ENCODE measurements at places on chromosomes 4 and X.
A peak's percentile ranks its signal among the peaks of the same experiment; 100 is the strongest.

DNA sequence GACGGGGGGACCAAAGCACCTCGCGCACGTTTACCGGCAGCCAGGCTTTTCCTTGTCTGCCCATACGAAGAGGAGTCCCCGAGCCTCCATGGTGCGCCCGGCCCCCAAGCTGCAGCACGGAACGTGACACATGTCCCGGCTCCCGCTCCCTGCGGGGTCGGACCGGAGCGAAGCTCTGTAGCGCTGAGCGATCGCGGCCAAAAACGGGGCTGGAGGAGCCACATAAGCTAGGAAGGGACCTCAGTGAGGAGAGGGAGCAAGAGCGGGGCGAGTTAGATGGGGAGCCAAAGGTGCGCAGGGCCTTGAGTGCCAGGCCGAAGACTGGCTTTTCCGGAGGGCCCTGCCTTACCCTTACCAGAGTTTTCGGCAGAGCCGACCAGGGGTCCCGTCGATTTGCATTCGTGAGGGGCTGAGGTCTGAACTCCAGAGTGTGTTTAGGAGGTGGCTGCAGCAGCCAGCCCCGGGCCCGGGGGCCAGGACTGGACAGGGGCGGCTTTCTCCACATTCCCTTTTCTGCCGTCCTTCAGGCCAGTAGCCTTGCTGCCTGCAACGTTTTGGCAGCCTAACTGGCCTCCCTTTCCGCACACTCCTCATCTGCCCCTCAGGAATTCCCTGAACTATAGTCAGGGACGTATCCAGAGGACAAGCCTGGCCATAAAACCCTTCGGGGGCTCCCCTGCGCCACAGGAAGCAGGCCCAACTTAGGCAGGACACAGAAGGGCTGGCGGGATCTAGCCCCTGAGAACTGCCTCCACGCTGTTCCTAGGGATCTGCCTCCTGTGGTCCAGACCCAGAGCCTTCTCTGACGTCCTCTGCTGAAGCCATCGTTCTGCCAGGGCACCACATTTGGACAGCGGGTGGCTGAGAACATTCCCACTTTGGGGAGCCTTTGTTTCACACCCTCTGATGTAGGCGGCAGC lies 689 bp downstream of the SSR4 start:
- no peak for DNase-seq

DNA sequence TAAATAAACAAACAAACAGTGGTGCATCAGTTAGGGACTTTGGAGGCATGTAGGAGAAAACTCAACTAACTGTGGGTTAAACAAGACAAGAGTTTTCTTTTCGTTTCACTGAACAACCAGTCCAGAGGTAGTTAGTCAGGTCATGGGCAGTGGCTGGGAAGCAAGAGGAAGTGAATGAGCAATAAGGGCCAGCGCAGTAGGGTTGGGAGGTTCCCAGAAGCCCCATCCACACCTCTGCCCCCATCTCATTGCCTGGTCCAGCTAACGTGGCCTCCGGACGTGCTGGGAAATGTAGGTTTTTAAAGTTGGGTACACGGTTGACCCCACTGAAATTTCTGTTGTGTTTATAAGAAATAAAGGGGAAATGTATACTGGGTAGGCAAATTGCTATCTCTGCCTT lies 8.7 kb downstream of the GLOD5 start:
- no peak for DNase-seq

GRCh38 chr4:144695721-144696120 lies 49.8 kb downstream of the HHIP start:
- DNase-seq: no peak

- DNase-seq: peak; percentile 81
Measured at GRCh38 chr4:15234856-15235126, 193.0 kb upstream of the C1QTNF7 start.

DNA sequence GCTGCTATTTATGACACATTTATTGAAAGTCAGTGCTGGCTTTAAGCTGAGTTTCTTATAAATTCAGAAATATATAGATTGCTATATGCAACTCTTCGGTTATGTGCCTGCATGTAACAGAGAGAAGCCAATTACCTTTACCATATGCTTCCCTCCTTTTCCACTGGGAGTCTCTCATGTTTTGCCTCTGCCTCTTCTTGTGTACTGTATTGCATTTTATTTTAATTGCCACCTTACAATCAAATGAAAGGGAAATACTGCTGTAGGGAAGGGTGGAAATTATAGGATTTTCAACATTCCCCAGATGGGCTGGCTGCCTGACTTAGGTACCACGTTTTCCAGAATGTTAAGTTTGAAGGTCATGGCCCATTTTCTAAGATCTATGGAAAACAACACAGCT lies 655.4 kb upstream of the SLIT2 start:
- no peak for DNase-seq

- no peak for DNase-seq
Measured at GRCh38 chr4:92101737-92102172, 202.0 kb upstream of the GRID2 start.

DNA sequence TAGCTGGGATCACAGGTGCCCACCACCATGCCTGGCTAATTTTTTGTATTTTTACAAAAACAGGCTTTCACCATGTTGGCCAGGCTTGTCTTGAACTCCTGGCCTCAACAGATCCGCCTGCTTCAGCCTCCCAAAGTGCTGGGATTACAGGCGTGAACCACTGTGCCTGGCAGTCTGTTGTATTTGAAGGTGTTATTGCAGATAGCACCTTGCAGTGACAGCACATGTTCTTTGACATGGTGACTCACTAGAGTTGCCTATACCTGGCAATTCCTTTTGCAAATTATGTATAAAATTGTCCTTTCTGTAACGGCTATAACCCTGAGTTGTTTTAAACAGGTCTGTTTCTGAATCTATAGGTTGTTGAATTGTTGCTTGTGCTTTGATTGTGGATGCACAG lies 7.9 kb downstream of the OGT start:
- DNase-seq: no peak

DNA sequence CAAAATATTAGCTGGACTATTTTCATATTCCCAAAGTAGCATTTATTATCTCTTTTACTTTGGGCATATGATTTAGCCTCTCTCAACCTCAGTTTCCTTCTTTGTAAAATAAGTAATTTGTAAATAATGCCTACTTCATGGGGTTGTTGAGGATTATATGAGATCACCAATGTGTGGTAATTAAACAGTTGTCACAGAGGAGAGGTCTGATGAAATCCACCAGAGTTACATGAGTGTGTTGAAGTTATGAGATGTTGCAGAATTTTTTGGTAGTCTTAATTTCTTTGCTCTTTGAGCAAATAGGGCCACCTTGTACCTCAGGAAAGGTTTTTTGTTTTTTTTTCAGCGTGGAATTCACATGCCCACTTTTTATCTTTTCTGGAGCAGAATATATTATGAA lies 1.4 kb downstream of the COX7B start:
- DNase-seq: no peak

DNA sequence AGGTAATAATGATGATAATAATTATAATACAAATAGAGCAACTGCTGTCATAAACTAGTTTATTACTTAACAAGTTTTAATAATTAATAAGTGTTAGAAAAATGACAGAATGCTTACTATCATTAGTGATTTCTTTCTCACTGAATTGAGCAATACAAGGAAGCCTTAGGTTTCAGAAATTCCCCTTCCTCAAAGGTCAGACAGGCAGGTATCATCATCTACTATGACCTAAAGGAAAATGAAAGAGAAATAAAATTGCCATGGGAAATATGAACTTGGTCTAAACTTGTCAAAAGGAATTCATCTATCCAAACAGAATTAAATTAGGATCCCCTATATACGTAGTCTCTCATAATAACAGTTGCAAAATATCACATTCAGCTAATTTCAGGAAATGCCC lies 56.3 kb upstream of the SLC7A11 start:
- no peak for DNase-seq

DNA sequence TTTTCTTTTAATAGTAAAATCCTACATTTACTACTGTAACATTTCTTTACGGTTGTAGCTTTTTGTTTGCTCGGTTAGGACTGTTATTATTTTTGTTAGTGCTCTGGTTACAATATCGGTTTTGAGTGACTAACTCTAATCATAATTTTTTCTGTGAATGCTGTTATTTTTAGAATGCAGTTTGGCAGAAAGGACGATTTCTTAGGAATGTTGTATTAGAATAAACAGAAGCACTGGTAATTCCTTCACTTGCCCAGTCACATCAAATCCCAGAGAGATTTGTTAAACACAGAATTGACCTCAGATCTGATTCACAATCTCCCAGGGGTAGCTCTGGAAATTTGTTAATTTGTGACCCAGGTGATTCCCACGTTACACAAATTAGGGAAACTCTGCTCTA lies 21.7 kb downstream of the DDIT4L start:
- no peak for DNase-seq

- DNase-seq: peak; percentile 30
Measured at GRCh38 chr4:55386073-55386472, 9.7 kb upstream of the TMEM165 start.

GRCh38 chr4:85761803-85762528 lies 287.0 kb downstream of the ARHGAP24 start:
- no peak for DNase-seq

DNA sequence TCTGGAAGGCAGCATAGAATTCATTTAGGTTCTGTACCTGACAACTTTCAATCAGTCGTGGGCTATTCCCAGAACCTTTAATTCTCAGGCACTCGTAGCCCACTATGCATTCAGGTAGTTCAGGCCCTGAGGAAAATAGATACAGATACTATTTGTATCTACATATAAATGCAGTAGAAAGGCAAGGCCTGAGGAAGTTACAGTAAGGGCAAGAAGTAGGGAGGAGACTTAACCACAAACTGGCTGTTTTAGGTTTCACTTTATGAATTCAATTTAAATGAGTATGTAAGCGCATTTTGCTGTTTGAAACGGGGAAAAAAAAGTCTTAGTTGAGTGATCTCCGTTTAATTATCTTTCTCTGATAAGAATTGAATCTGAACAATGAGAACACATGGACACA lies 529.4 kb upstream of the ATOH1 start:
- DNase-seq: no peak

- DNase-seq: no peak
Measured at GRCh38 chr4:152206185-152206584, 329.7 kb downstream of the FBXW7 start.

- no peak for DNase-seq
Measured at GRCh38 chr4:186580669-186581068, 25.3 kb upstream of the MTNR1A start.

GRCh38 chr4:138639018-138639741 lies 376.4 kb upstream of the NOCT start:
- peak; percentile 50 for DNase-seq

GRCh38 chrX:154402622-154403127 lies 4.5 kb downstream of the RPL10 start:
- DNase-seq: no peak

DNA sequence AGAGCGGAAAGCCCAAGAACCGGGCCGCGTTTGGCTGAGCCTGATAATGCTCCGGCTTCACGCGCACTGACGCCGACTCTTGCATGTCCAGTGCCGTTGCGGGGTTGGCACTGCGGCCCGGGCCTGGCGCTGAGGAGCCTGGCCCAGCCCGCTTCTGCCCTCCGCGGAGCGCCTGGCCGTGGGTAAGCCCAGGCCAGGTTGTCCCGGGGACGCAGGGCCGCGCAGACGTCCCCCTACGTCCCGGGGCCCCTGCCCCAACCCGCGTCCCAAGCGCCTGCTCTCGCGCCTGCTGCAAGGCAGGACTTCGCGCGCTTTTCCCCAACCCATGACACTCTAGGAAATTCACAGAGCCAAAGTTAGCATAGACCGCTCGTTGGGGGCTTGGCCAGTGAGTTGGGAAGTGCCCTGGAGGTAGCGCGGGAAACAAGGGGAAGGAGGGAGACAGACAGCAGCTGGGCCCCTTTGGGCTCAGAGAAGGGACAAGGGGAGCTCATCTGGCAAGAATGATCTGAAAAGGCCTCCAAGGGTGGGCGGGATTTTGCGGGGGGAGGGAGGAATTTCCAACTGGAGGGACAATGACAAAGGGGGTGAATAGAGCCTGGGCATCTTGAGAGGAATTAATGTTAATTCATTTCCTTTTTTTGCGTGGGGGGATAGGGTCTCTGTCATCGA lies 665 bp upstream of the LRPAP1 start:
- DNase-seq: no peak

DNA sequence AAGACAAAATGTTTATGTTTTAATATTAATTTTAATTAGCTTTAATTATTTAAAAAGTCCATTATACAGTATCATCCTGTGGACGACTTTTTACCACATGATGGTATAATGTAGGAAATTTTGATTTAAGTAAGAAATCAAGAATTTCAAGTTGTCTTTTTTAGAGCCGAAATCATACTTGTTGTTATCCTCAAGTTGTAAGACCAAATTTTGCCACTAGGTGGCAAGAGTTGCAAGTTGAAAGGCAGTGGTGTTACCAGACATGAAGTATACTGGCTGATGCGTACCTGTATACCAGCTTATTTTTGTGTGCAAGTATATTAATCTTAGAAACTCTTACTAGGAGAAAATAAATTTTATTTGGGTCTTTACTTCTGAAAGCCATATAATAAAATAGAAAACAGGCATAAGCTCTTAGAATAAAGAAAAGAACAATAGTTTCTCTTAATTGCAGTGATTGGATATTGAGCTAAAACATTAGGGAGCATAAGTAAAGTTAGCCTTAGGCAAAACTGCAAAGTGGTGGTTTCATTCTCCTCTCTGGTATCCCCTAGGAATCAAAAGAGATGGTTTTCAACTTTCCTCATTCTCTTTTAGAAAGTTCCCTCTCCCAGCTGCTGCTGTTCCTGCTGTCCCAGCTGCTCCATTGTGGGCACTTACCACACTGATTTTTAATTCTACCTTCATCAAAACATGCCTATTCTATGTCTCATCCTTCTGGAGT lies 118.0 kb upstream of the WDFY3 start:
- peak; percentile 5 for DNase-seq

DNA sequence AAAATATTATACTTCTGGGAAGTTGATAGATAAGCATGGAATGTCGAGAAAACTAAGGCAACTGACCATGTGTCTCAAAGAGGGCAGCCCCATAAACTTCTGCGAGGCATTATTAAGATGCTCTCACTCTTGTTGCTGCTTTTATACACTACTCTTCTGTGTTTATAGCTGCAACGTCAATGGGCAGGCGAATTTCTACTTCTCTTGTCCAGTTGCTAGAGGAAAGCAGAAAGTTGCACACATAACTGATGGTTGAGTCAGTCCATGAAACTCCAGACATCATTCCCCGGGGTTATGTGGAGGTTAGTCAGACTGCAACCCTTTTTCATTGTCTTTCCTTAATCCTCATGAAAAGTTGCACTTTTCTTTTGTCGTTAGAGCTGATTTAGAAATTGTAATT lies 39.8 kb downstream of the VCX3B start:
- no peak for DNase-seq

- DNase-seq: no peak
Measured at GRCh38 chr4:173529477-173530325, at the start of gene HAND2. Gene HAND2 (minus strand): TSS chr4:173530229. CDS start chr4:173529289, 940 bp downstream.

GRCh38 chr4:47899639-47900038 lies 14.7 kb downstream of the NFXL1 start:
- no peak for DNase-seq

- DNase-seq: no peak
Measured at GRCh38 chrX:129235903-129236302, 287.4 kb downstream of the SMARCA1 start.

Measured in kidney glomerular epithelial cell (primary cell).